ENCODE measurements at places on chromosomes 3 and 15.

DNA sequence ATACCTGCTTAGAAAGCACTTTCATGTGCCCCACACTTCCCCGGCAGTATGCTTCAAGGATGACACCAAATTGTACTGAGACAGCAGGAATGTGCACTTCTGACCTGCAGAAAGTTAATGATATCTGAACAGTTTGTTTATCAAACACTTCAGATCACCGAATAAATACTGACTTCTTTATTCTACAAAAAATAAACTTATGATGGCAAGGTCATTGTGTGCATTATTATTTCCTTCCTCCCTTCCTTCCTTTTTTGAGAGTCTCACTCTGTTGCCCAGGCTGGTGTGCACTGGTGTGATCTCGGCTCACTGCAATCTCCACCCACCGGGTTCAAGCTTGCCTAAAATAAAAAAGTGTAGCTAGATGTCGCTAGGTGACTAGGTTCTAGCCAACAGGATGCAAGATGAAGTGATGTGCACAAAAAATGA, 80.3 kb downstream of the FAIM start:
- no peak for DNase-seq

GRCh38 chr3:71520161-71521020, 63.1 kb downstream of the FOXP1 start:
- no peak for DNase-seq

DNA sequence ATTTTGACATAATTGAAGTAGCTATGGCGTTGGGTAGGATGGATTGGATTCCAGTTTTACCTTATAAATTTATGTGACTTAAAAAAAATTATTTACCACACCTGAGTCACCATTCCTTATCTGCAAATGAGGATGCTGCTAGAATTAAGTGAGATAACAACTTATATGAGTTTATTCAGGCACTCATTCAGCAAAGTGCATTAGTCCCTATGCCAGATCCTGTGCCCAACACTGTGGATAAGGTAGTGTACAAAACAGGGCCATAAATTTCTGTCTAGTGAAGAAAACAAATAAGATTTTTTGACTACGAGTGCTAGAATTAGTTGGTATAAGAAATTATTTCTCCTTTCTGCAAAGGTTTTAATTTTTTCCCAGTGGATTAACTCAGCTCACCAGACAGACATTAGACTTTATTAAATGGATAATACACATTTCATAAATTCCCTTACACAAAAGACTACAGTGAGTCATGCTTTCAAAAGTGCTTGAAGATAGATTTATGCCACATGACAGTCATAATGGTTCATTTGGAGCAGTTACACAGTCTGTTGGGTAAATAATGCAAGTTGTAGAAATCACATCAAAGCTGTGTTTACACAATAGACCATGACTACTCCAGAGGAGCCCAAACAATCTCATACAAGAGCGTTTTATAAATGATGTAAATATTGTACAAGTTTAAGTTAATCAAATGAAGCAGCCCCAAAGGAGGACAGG, 129.9 kb upstream of the TGFBR2 start:
- no peak for DNase-seq

DNA sequence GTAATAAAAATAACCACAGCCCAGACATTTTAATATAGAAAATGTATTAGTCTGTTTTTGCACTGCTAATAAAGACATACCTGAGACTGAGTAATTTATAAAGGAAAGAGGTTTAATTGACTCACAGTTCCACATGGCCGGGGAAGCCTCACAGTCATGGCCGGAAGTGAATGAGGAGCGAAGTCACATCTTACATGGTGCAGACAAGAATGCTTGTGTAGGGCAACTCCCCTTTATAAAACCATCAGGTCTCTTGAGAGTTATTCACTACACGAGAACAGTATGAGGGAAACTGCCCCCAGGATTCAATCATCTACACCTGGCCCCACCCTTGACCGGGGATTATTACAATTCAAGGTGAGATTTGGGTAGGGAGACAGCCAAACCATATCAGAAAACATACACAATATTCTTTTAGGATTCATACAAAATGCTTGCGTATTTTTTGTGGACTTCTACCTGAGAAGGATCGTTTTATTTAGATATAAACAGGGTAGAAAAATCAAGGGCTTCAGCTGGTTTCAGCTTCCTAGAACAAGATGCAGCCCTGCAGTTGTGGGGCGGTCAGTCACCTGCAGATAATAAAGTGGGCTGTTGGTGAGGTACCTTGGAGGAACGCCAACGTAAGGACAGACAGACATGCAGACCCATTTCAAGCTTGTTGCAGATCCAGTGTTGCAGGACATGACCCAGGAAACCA, 101.9 kb downstream of the TNIK start:
- DNase-seq = no peak

- DNase-seq = no peak
These were observed 51.6 kb upstream of the ACKR4 start for GRCh38 chr3:132545471-132545870.

DNA sequence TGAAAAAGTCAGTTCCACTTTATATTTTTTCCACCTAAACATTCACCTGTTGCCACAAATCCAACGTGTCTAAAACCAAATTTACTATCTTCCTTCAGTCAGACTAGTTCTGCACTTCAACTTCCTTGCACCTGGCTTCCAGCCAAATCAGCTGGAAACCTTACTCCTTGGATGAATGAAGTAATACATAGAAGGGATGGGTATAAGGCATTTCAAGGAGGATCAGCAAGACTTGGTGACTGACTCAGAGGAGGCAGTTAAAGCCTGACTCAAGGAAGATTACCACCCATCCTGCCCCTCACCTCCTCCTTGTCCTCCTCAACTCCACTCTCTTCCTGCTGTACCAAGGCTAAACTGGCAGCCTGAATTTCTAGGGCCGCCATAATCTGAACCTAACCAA, 37.1 kb downstream of the QTRT2 start:
- no peak for DNase-seq

- no peak for DNase-seq
These were observed 199.6 kb downstream of the ATP10A start for GRCh38 chr15:25663515-25663914.

DNA sequence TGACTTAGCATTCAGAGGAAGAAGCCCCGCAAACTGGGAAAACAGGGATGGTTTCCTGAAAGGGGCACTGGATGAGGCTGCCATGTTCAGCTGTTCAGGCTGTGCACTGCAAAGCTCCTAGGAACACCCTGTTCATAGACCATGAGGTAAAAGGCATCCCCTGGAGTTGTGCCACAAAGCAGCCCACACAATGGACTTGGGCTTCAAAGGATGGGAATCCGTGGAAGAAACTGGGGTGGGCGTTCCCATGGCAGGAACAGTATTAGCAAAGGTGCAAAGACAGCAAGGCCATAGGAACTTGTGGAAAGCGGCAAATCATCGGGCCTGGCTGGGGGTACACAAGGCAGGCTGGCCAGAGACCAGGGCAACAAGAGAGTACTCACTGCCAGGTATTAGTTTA, 8.9 kb downstream of the OXTR start:
- no peak for DNase-seq

- no peak for DNase-seq
These were observed 204.9 kb downstream of the KLHL25 start for GRCh38 chr15:85589851-85590250.

DNA sequence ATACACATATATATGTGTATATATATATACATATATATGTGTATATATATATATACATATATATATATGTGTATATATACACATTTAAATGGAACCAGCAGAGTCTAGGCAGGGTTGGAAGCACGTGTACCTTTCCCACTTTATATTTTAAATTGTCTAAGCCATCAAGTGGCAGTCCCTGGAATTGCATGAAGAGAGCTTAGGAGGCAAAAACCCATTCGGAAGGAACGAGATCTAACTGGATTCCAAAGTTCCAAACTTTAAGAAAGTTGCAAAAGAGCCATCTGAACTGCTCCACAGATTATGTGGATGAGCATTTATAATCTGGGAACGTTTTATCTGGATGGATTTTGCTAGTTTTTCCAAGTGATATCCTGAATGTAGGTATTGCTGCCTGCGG, 186.5 kb downstream of the FOXP1 start:
- no peak for DNase-seq

DNA sequence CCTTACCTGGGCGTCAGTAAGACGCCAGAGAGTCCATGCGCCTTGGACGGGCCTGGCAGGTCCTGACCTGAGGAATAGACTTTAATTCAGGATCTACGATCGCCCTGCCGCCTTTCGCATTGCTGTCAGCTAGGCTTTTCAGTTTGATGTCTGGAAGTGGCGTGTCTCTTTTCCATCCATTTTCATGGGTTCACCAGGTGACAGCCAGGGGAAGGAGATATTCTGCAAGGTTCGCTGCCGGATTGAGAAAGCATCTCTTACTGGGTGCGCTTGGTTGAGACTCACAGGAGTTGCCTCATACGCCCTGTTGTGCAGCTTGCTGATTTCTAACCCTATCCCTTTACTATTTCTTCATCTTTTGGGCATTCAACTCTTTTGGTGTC, 7.4 kb downstream of the EPHA3 start:
- no peak for DNase-seq

GRCh38 chr15:67127965-67128364, 62.6 kb downstream of the SMAD3 start:
- DNase-seq = no peak

- DNase-seq = no peak
These were observed 50.7 kb downstream of the ADAMTS17 start for GRCh38 chr15:100291106-100291505.

DNA sequence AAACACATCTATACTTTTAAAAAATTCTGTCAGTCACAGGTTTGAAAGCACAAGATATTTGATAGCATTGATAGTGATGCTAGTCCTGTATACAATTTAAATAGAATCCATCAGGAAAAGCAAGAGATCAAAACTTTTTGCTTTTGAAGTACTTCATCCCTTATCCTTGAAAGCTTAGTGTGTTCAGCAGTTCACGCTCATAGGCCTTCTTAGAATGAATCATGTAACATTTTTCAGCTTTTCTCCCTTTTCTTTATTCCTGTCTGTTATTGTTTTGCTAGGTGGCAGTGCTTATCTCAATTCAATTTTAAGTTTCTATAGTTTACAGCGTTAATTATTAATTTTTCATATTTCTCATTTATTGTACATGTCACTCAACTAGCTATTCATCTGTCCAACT, 69.1 kb downstream of the FGF7 start:
- DNase-seq = no peak

- no peak for DNase-seq
These were observed 9.6 kb upstream of the CFAP44 start for GRCh38 chr3:113450911-113451310.

- DNase-seq = no peak
These were observed 6.8 kb downstream of the GATM start for GRCh38 chr15:45371546-45371945.

DNA sequence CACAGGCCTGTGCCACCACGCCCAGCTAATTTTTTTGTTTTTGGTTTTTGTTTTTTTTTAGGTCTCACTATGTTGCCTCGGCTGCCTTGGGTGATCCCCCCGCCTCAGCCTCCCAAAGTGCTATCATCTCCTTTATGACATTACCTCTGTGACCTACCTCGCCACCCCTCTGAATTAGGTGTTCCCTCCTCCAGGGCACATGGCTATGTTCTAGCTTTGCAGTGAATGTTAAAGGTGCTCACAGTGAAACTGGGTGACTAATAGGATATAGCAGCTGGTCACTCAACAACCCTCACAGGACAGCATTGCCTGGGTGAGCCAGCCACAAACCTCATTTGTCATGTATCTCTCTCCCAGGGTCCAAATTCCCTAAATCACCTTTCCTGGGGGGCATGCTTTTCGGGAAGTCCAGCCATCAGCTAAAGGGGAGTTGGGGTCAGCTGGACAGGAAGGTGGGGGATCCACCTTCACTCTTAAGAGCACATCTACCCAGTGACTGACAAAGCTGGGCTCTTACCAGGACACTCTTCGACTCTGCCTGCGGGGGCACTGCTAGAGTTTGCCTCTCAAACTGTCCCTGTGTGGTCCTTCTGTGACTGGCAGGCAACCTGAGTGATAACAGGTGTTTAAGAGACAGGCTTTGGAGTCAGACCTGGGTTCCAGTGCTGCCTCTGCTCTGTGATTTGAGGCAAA, 1.6 kb upstream of the TTLL3 start:
- DNase-seq = peak; percentile 22

GRCh38 chr3:145519398-145520047, 641.5 kb downstream of the PLOD2 start:
- no peak for DNase-seq

DNA sequence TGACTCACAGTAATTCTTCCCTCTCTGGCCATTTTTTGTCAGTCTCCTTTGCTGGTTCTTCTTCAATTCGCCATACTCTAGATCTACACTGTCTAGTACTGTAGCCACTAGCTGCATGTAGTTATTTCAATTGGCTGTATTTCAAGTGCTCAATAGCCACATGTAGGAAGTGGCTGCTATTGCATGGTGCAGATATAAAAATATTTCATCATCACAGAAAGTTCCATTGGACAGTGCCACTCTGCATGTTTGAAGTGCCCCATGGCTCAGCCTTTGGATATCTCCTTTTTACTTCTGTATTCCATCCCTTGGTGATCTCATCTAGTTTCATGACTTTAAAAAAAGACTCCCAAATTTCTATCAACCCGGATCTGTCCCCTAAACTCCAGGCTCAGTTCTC, 22.1 kb downstream of the PPP2R3A start:
- DNase-seq = no peak

DNA sequence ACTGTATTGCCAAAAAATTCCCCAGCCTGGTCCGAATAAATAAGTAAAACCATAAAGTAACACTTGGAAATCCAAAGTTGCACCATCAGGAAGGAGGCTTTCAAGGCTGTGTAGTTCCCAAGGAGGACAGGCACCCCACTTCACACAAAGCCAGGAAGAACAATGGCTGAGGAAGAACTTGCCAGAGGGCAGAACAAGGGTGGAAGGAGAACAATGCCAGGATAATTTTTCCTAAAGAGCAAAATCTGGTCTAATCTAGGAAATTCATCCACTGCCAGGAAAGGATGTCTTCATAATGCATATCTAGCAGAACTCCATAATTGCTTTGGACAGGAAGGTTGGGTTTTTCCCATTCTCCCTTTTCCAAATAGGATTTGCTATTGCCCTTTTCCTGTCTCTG, 15.7 kb upstream of the ARID3B start:
- DNase-seq = no peak

GRCh38 chr3:144643771-144644198, 672.2 kb downstream of the DIPK2A start:
- no peak for DNase-seq

DNA sequence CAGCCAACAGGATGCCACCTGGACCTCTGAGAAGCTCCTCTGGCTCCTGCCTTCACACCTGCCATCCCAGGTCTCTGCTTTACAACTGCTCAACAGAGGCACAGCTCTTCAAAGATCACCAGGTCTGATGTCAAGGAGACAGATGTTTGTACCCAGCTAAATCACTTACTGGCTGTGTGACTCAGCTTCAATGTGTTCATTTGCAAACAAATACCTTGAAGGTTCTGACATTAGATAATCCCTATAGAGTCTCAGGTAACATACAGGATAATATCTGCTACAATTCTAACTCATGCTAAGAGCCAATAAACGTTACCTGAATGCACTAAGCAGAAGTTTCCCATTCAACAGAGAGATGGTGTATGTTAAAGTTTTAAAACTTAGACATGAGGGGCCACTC, 163.4 kb upstream of the IGF1R start:
- DNase-seq = no peak

GRCh38 chr15:54568381-54568780, 590.1 kb downstream of the UNC13C start:
- no peak for DNase-seq
